ENCODE measurements at places on chromosomes 2 and 18.

GRCh38 chr2:54678719-54679118 is 44.7 kb upstream of the EML6 start:
- no peak for DNase-seq

GRCh38 chr2:206736935-206737334 is 18.7 kb upstream of the DYTN start:
- DNase-seq: peak; percentile 5

DNA sequence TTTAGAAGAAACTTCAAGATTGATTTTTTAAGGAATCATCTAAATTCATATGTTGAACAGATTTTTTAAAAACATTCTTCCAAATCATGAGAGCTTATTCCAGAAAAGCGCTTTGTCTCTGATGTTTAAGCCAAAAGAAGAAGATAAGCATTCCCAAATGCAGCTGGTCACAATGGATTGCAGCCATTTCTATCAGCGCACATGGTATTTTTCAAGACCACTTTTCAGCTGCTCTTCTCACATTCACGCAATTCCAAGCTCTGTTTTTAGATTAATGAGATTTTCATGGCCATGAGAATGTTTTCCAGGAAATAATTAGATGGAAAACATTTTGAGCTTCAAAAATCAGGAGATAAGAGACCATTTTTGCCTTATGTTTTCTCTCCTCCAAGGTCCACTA is 8.7 kb downstream of the OSBPL1A start:
- DNase-seq: no peak

DNA sequence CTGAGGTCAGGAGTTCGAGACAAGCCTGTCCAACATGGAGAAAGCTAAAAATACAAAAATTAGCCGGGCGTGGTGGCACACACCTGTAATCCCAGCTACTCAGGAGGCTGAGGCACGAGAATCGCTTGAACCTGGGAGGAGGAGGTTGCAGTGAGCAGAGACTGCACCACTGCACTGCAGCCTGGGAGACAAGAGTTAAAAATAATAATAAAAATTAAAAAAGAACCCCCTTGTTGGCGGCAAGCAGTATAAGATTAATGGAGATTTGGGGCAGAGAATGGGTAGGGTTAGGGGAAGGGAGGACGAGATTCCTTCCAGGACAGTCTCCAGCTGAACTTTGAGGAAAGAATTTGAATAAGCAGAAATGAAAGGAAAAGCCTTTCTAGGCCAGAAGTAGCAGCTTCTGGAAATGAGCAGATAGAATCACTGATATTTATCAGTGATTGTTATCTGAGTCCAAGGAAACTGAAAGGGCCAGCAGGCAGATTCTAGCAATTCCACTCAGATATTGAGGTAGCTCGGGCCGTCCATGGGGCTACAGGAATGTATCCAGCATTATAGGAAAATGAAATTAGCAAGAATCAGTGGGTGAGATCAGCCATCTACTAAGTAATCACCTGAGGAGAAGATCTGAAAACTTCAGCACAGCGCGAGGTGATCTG is 7.0 kb upstream of the MYCN start:
- no peak for DNase-seq

DNA sequence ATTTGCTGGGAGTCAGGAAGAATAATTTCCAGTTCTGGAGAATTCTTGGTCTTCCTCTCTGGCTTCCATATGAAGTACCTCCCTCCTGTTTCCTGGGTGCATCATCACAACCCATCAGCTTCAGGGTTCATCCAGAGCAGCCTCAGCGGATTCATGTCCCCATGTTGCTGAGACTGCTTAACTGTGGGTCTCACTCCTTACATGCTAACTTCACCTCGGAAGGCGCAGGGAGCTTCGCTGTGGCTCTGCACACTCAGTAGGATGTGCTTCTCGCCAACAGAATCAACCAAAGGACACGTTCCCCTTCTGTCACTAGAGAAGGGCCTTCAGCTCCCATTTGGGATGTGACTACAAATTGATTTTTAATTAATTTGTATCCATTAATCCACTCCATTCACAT is 24.2 kb downstream of the FBLN7 start:
- DNase-seq: no peak
